Activated naive CD4-positive, alpha-beta T cell treated with anti-CD3 and anti-CD28 coated beads, Interleukin-2, amount 10 ng/mL, durations not matched to agents 7 days and 5 days (primary cell): ENCODE measurements at places on chromosomes 7 and 10.
A peak's percentile ranks its signal among the peaks of the same experiment; 100 is the strongest.

DNA sequence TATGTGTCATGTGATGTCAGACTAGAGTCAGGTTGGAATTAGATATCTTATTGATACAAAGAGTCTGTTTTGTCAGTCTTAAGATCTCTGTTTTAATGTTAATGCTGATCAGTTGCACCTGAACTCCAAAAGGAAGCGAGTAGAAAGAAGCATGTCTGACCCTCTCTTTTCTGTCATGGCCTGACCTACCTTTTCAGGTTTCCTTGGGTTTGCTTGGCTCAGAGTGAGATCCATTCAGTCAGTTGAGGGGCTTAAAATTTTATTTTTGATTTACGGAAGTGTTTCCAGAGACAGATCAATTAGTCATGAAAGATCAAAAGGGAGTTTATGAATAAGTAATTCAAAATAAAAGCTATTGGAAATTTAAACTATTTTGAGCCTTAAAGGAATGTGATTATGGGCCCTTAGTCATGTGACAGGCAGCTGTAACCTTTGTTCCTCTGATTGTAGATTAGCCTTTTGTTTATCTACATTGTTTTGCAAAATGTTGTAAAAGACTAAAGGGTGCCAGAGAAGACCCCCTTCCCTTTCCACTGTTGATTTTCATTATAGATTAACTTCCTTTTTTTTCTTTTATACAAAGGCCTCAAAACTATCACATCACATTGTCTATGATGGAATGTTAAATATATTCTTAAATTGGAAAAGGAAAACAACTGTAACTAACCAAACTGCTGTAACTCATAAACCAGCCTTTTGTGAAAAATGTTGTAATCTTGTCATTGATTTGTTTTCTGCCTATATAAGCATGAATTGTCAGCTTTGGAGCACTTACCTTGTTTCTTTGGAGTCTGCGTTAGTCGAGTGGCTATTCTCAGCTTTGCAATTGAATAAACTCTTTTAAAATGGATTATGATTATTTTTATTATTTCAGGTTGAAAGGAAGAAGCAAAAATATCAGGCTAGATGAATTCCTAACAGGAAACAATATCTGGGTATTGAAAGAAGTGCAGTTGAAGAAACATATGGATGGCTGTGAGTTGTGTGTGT lies 195.5 kb upstream of the MBL2 start:
- DNase-seq, result no peak
- H3K4me1 ChIP-seq, result no peaks in the 10 kb centered on the region
- no peaks in the 10 kb centered on the region for H3K27me3 ChIP-seq

GRCh38 chr7:67807826-67808225 lies 811.2 kb downstream of the TYW1 start:
- H3K27me3 ChIP-seq, result no peaks in the 10 kb centered on the region
- no peak overlapping the region for H3K4me3 ChIP-seq
- no peaks in the 10 kb centered on the region for H3K36me3 ChIP-seq
- no peaks in the 10 kb centered on the region for H3K4me1 ChIP-seq
- no peak overlapping the region for H3K27ac ChIP-seq

GRCh38 chr10:31263903-31264302 lies 55.1 kb upstream of the ZEB1 start:
- H3K27ac ChIP-seq, result no peak overlapping the region
- H3K27me3 ChIP-seq, result no peaks in the 10 kb centered on the region
- H3K4me1 ChIP-seq, result no peaks in the 10 kb centered on the region
- no peaks in the 10 kb centered on the region for H3K36me3 ChIP-seq
- DNase-seq, result no peak
- no peak overlapping the region for H3K4me3 ChIP-seq

DNA sequence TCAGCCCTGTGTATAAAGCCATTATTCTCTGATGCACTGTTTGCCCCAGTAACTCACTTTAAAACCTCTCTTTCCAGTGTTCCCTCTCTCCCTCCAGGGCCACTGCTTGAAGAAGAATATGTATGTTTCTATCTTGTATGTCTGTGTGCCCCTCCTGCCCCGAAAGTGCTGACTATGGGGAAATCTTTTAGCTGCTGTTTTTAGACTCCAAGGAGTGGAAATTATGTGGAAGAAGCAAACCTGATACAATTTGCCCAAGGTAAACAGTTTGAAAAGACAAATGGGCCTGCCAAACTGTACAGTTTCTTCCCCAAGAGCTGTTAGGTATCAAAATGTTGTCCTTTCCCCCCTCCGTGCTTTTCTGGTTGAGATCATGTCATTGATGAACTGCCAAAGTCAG lies 3.4 kb downstream of the ADRA2A start:
- DNase-seq, result no peak
- no peaks in the 10 kb centered on the region for H3K36me3 ChIP-seq
- no peak overlapping the region for H3K4me3 ChIP-seq
- peaks cover 19% of the 10 kb centered on the region for H3K4me1 ChIP-seq
- no peak overlapping the region for H3K27ac ChIP-seq

DNA sequence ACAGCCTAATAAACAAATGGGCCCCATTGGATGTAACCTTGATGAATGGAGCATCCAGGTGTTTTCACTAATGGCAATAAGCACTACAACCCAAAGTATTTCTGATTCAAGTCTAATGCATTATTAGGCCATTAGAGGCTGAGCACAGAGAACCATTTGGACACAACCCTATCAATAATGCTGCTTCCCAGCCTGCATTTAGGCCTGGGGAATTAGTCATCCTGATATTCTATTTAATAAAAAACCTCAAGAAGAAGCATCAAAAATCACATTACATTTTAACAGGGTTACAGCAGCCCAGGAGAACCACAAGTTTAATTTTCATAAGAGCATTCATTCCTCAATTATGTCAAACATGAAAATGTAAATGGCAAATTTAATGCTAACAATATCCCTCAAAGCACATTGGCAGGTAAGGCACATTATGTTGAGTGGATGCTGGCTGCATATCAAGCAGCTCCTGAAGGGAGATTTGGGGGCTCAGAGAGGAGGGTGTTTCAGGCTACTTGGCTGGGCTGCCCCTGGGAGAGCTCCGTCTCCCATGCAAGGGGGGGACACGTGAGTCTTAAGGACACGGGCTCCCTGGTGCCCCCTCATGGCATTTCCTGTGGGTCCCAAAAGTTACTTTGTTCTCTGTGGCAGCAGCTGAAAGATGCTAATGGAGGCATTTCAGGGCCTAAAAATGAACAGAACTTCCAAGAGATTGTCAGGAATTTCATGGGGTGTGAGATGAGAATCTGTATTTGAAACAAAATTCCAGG lies 143.4 kb downstream of the HERPUD2 start:
- DNase-seq, result no peak
- H3K27me3 ChIP-seq, result peaks cover 10% of the 10 kb centered on the region
- no peaks in the 10 kb centered on the region for H3K4me1 ChIP-seq

- no peak overlapping the region for H3K4me3 ChIP-seq
- no peak for DNase-seq
- H3K4me1 ChIP-seq, result no peaks in the 10 kb centered on the region
- H3K27me3 ChIP-seq, result no peaks in the 10 kb centered on the region
These were observed 255.1 kb downstream of the DOCK4 start for GRCh38 chr7:111951052-111951451.

DNA sequence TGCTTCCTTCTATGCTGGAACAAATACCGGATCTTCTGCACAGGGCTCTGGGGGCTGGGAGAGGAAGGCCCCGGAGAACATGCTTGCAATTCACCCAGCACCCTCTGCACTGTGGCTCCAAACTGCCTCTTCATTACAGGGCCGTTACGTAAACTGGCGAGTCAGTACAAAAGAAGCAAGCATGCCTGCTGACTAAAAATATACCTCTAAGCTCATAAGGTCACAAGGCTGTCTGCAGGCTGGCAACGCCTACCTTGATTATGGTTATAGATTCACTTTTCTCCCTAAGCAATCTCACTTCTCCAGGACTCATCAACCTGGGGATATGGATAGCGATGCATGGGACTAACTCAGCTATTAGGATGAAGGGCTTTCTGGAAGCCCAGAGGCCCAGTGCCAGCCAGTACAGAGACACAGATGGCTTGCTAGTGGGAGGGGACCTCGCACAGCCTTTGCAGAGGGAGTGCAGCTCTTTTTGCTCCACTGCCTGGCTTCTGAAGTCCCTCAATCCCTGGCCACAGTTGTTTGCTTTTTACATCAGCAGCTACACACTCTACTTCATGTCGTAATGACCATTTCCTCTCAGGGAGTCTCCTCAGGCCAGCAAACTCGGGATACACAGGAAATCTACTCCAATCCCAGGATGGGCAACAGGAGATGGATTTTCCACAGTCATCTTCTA lies 96.1 kb downstream of the SH3PXD2A start:
- peaks cover 30% of the 10 kb centered on the region for H3K27me3 ChIP-seq
- no peak for DNase-seq
- peaks cover 45% of the 10 kb centered on the region for H3K4me1 ChIP-seq
- peak overlapping the region; percentile 72 for H3K27ac ChIP-seq
- no peak overlapping the region for H3K4me3 ChIP-seq
- H3K36me3 ChIP-seq, result no peaks in the 10 kb centered on the region

GRCh38 chr7:94391726-94392392 lies 2.8 kb upstream of the COL1A2 start:
- H3K36me3 ChIP-seq, result no peaks in the 10 kb centered on the region
- peaks cover 5% of the 10 kb centered on the region for H3K4me1 ChIP-seq
- no peak for DNase-seq
- H3K4me3 ChIP-seq, result no peak overlapping the region
